ENCODE measurements at places on chromosomes 1 and 21.

- no peak for DNase-seq
These were observed 127.1 kb downstream of the S1PR1 start for GRCh38 chr1:101363891-101364318.

GRCh38 chr1:153527023-153527682 lies 8.6 kb downstream of the S100A6 start:
- no peak for DNase-seq

DNA sequence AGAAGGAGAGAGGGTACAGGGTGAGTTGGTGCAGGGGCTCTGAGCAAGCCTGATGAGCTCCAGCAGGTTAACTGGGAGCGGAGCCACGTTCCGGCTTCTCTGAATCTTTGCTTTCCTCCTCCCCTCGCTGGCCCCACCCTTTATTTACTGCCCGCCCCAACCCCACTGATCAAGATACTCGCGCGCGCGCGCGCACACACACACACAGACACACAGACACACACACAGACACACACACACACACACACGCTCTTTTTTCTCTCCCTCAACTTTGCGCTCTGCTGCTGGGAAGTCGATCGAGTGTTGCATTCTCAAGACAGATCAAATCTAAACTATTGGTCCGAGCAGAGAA lies at the start of gene GRIK1:
Gene GRIK1 (minus strand): TSS at position 73 of the 352 bp plus-strand sequence.
- DNase-seq: no peak

- DNase-seq: no peak
These were observed 73.9 kb downstream of the PTGER3 start for GRCh38 chr1:70973754-70974153.

GRCh38 chr1:197143276-197143675 lies 3.2 kb downstream of the ASPM start:
- DNase-seq: no peak

DNA sequence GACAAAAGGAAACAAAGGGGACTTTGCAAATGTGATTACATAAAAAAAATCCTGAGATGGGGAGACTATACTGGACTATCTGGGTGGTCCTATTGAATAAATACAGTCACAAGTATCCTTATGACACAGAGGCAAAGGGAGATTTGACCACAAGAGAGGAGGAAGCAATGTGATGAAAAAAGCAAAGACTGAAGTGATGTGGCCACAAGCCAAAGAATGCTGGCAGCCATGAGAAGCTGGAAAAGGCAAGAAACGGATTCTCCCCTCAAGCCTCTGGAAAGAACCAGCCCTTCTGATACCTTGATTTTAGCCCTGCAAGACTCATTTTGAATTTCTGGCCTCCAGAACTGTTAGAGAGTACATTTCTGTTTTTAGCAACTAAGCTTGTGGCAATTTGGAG lies 36.4 kb downstream of the OLFML2B start:
- no peak for DNase-seq

DNA sequence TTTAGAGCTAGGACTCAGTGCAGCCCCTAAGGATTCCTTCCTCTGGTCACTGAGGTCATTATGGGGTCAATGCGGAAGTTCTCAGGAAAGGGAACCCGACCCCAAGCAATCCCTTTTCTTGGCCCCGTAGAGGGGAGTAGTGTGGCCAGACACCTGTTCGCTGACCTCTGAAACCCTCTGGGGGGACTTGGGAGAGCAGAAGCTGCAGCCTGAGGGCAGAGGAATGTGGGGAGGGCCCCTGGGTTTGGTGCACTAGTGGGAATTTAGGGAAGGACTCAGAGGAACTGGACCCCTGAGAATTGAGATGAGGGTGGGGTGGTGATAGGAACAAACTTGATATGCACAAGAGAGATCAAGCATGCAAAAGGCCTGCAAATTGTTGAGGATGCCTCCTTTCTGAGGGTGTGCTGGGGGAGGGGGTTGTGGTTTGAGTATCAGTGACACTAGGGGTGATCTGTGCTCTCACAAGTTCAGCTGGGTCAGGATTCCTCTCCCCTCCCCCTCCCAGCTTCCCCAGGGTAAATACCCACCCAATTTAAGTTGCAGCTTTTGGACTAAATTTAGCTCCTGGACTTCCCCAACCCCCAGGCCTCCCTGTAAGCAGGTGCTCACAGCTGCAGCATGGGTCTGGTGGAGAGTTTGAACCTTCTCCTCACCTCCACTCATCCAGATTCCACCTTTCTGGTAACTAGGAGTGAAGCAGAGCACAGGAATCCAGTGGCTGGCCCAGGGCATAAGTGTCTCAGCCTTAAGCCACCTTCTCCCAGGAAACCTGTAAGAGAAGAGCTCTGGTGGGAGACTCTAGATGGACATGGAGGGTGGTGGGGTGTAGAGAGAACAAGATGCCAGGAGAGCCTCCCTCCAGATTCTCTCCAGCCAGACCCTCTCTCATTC lies 13.5 kb downstream of the ADAMTSL4 start:
- peak; percentile 56 for DNase-seq

DNA sequence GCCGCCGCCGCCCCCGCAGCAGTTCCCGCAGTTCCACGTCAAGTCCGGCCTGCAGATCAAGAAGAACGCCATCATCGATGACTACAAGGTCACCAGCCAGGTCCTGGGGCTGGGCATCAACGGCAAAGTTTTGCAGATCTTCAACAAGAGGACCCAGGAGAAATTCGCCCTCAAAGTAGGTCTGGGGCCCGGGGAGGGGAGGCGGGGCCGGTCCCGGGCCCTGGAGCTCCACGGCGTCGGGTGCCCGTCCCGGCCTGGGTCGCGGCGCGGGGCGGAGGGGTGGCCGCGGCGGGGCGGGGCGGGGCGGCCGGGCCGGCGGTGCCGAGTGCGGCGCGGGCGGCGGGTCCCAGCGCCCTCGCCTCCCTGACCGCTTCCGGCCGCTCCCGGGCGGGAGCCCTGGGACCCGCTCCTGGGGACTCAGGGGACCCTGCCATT lies 646 bp downstream of the MAPKAPK2 start:
- peak; percentile 48 for DNase-seq

DNA sequence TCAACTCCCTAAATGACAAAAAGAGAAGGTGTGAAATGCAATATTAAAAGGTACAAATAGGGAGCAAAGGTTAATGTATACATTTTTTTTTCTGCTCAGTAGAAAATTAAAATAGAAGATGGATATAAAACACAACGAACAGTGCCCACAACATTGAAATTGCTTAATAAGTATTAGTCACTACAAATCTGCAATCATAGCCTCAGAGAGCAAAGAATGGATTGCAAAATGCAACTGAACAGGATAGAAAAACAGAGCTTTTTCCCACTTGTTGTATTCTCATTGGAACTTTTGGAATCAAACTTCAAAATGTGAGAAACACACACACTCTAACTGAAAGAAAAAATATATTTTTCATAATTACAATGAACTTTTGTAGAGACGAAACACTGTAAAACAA lies 552.2 kb upstream of the NCAM2 start:
- DNase-seq: no peak

GRCh38 chr1:213714645-213715044 lies 273.1 kb upstream of the PROX1 start:
- no peak for DNase-seq

GRCh38 chr1:84550826-84551225 lies 23.4 kb downstream of the CTBS start:
- no peak for DNase-seq

DNA sequence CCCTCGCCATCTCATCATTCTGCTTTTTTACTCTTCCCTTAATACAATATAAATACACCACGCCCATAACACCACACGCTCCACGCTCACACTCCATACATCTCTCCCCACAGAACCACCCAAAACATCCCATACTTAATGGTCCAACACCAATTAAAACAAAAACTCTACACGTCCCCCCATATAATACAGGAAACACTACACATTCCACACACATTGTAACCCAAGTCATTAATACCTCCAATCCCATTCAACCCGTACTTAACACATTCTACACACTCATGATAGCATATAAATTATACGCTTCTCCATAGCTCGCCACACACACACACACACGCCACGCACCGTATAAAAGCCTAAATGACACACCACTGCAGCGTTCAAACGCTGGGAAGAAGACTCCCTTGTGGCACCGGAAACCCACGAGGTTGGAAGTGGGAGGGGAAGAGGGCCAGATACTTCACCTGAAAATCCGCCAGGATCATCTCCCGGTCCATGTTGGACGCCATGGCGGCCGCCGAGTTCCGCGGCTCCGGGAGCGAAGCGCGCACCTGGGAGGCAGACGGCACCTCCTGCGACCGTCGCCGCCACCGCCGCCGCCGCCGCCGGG lies 659 bp downstream of the FAF1 start:
- DNase-seq: no peak

All from stimulated activated CD8-positive, alpha-beta memory T cell treated with anti-CD3 and anti-CD28 coated beads, Interleukin-7, amount 100 ng/mL, for 4 hours (primary cell).